ENCODE measurements at places on chromosomes 5 and 9. TPM values are rescaled to one million over a fixed set of nuclear protein-coding genes. Genes with fewer than 3 reads are reported as not detected.

Gene ATOX1
- 66.4 TPM for total RNA-seq

Gene PCDHA11
- total RNA-seq = not detected

Gene CATSPER3
- total RNA-seq = 1.4 TPM

Gene AIF1L
- 0.37 TPM for total RNA-seq

Gene SH3TC2
- total RNA-seq = not detected

Gene HMMR
- total RNA-seq = not detected

Gene CDHR2
- 1.1 TPM for total RNA-seq

Gene TMEM215
- not detected for total RNA-seq

Gene PRDM9
- total RNA-seq = not detected

Gene ESM1
- total RNA-seq = not detected

Gene IRX2
- total RNA-seq = not detected

Gene PPP3R2
- total RNA-seq = not detected

Gene SV2C
- total RNA-seq = not detected

Gene SAXO1
- total RNA-seq = not detected

Gene AK8
- 0.20 TPM for total RNA-seq

Gene MRPL50
- total RNA-seq = 9.2 TPM

Gene CDH9
- not detected for total RNA-seq

Gene TMEM232
- total RNA-seq = 3.0 TPM

Gene SOHLH1
- not detected for total RNA-seq

Gene CTNND2
- not detected for total RNA-seq

Gene SPTLC1
- total RNA-seq = 51.0 TPM

Gene MOB3B
- 0.29 TPM for total RNA-seq

Gene MSMP
- not detected for total RNA-seq

Gene MLLT3
- total RNA-seq = 85.3 TPM

Gene F2RL2
- total RNA-seq = not detected

Gene PRSS3
- not detected for total RNA-seq

Gene NFIB
- total RNA-seq = not detected

Gene SLC6A7
- not detected for total RNA-seq

Gene MYMK
- total RNA-seq = not detected

Gene CFAP157
- total RNA-seq = 0.27 TPM

Gene CTXN3
- not detected for total RNA-seq

Gene MAMDC2
- total RNA-seq = not detected

Gene PTPN3
- not detected for total RNA-seq

Gene ACOT12
- not detected for total RNA-seq

Gene ENTPD2
- total RNA-seq = not detected

Gene IGFBPL1
- not detected for total RNA-seq
